ENCODE measurements at places on chromosomes 6 and 20. TPM values are rescaled to one million over a fixed set of nuclear protein-coding genes. Genes with fewer than 3 reads are reported as not detected.

The SPEF1 gene
- 0.22 TPM for total RNA-seq

The KHDC1L gene
- total RNA-seq = 0.26 TPM

The TEAD3 gene
- total RNA-seq = 7.2 TPM

The GCLC gene
- 61.3 TPM for total RNA-seq

The SYCP2L gene
- 0.43 TPM for total RNA-seq

The HMGN3 gene
- 29.9 TPM for total RNA-seq

The BEND6 gene
- total RNA-seq = 33.3 TPM

The RNF182 gene
- 0.13 TPM for total RNA-seq

The FAM217A gene
- total RNA-seq = not detected

The LRRC1 gene
- 8.1 TPM for total RNA-seq

The ADGB gene
- total RNA-seq = not detected

The RAD21L1 gene
- not detected for total RNA-seq

Data from articular chondrocyte of knee joint (primary cell).